ENCODE measurements at places on chromosomes 2 and 18.

DNA sequence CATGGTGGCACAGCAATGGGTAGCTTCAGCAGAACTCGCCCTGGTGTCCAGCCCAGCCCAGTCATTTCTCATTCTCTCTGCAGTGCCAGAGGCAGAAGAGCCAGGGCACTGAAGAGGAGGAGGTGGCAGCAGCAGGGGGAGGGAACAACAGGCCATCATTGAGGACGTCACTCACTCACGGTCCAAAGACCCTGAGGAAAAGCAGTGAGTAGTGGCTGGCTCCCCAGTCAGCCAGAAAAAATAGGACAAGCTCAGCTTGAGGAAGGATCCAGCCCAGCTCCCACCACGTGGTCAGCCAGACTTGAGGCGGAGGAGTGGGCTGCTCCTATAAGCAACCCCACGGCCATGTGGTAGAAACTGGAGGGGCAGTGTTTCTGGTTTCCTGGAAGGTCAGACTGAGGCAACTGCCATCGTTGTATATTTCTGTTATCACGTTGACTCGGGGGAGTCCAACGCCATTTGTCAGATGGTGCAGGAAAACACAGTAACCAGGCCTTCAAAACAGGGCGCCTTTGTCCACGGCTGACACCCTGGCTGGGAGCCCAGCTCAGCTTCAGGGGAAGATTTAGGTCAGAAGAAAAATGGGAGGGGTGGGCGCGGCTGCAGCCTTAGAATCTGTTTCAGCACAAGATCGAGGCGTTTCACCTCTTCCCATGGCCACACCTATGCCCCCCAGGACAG is 19.0 kb upstream of the TMEM247 start:
- DNase-seq, result no peak

DNA sequence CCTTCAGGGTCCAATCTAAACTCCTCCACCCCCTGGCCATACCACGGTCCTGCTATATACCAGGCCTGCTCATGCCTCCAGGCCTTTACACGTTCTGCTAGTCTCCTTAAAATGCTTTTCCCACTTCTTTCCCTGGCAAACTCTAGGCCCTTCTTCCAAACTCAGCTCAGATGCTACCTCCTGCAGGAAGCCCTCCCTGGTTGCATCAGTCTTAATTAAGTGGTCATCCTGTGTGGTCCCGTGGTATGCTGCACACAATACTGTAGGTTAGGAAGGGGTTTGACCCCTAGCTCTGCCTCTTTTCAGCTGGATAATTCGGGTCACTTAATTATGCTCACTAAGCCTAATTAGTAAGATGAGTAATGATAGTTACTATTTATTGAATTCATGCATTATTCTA is 85.9 kb upstream of the SP3 start:
- DNase-seq, result no peak

DNA sequence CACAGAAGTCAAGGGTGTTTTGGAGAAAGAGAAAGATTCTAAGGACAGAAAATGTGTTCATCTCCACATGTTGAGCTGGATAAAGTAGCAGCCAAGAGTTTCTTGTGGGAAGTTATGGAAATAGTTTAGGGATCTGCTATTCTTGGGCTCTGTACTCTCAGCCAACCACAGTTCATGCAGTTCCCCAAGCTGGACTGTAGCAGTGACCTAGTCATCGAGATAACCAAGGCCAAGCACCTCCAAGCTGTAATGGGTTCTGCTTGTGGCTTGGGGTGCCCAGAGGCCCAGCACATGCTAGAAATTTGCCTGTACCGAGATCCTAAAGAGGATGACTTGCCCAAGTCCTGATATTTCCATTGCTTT is 91.9 kb upstream of the RASGRP3 start:
- no peak for DNase-seq

DNA sequence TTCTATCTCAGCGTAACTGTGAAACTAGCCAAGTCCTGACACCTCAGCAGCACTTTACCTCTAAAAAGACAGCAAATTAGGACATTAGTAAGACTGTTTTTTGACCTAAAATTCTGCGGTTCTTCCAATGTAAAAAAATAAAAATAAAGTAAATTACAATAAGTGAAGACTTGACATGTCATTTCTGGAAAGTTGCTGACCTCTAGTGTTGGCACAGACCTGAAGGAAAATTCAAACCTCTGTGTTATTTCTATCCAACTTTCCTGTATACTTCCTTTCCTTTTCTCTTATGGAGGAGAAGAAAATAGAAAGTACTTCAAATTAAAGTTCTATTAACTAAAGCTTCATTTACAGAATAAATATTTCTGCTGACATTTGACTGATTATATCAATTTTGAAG is 110.6 kb downstream of the TMEM182 start:
- DNase-seq, result no peak

DNA sequence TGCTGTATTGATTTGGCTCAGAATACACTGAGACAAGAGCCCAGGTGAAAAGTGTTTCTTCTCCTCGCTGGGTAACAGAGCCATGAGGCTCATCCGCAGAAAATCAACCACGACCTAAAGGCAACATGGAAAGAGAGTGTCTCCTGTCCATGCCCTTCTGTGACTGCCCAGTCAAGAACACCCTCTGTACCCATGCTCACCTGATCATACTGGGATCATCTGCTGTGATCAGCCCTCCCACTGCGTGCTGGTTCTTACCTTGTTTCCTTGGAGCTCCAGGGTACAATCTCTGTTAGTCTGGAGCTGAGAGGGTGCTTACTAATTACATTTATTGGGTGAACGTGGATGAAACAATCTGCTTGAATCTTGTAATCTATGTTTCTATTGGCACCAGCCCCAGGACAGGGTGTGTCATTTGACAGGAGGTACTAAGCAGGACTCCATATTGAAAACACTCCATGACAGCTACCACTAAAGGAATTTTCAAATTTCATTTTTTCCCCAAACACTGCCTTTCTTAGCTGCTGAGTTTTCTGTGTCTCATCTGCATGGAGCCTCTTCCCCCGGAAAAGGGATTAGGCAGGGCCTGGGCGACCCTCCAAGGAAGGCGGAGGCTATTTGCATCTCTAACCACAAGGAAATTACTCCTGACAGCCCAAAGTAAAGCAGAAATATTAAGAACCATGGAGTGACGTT is 39.7 kb upstream of the GRP start:
- no peak for DNase-seq

DNA sequence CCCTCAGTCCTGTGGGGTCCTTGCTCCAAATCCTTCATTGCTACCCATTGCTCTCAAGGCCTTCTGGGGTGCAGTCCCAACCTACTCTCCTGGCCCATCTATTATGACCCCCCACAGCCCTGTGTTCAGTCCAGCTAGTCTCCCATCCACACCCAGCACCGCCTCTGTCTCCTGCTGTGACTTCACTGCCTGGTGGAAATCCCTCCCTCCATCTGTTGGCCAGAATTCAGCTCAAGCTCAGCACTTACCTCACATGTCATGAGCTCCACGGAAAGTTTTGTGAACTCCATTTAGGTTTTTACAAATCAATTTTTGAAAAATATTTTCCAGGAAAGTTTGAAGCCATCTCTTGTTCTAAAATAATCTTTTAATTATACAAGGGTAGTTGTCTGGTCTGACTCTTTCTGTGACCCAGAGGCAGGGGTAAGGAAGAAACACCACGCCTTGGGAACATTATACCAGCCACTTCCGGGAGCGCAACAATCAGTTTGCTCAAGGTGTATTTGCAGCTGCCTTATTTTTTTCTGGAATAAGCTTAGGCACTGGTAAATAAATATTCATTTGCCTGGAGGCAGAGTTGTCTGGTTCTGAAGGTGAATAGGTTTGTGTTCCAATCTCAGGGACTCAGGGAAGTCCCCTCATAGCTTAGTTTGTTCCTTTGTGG is 110.8 kb downstream of the VIT start:
- no peak for DNase-seq

- no peak for DNase-seq
Observed at GRCh38 chr18:40313030-40313642, 1641.9 kb upstream of the PIK3C3 start.

DNA sequence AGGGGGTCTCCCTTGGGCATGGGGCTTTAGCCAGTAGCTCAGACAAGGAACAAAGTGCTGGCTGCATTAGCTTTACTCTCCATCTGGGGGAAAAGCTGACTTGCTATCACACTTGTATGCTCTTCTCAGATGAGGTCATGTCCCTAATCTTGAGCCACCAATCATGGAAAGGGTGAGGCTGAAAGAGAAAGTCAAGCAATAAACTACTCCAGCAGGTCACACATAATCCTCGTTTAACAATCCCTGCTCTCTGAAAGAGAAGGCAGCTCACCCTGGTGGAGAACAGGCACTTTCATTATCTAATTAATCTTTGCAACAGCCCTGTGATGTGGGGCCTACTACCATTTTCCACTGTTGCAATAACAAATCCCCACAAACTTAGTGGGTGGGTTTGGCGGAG is 129.7 kb upstream of the CAPN13 start:
- DNase-seq, result no peak

GRCh38 chr2:109064660-109065390 is 64.2 kb upstream of the SH3RF3 start:
- no peak for DNase-seq

DNA sequence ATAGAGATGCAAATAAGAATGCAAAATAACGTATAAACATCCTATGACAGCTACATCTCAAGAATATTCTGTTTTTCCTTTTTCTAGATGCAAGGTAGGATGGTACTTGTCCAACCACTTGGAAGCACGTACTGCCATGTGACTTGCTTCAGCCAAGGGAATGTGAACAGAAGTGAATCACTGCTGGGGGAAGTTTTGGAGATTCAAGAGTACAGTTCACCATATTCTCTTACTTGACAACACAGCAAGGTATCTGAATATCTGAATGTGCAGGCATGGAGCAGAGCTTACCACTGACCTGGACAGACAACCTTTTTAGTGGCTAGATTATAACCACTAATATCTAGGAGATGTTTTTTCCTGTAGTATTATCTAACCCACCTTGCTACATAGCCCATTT is 53.0 kb downstream of the TRIP12 start:
- no peak for DNase-seq

GRCh38 chr2:25885933-25886332 is 7.6 kb upstream of the ASXL2 start:
- DNase-seq, result peak; percentile 43

DNA sequence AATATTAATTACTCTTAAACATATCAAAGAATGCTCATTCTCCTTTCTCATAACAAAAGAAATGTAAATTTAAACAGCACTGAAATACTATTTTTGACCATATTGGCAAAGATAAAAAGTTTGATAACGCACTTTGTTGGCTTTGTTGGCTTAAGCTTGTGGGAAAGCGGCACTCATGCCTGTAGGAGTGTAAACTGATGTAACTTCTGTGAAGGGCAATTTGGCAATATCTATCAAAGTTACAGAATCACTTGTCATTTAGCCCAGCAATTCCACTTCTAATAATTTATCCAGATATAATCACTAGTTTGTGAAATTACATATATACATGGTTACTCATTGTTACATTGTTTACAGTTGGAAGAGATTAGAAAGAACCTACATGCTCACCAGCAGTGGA is 311.8 kb upstream of the STON1 start:
- no peak for DNase-seq

DNA sequence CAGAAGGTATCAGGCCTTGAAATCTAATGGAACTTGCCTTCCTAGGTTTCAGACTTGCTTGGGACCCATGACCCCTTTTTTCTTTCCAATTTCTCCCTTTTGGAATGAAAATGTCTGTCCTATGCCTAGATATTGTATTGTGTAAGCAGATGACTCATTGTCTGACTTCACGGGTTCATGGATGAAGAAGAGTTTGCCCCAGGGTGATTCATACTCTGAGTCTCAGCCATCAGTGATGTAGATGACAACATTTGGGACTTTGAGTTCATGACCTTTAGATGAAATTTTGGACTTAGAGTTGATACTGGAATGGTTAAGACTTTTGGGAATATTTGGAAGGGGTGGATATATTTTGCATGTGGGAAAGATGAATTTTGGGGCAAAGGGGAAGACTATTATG is 11.2 kb upstream of the SCYGR5 start:
- peak; percentile 86 for DNase-seq

DNA sequence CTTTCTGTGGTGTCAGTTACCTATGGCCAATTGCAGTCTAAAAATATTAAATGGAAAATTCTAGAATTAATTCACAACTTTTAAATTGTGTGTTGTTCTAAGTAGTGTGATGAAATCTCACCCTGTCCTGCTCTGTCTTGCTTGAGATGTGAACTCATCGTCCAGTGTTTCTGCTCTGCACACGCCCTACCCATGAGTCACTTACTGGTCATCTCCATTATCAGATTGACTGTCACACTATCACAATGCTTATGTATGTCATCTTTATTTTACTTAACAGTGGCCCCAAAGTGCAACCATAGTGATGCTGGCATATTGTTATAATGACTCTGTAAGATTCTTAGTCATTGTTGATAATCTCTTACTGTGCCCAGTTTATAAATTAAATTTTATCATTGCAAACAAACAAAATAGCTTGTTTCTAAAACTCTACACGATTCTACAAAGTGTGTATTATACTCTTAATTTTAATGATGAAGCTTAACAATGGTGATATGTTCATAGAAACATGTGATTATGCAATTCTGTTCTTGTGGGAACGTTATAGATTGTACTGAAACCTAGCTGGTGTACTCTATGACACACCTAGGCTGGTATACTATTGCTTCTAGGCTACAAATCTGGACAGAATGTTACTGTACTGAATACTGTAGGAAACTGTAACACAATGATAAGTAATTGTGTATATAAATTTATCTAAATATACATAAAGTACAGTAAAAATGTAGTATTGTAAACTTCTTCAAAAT is 1086.8 kb upstream of the PIK3C3 start:
- peak; percentile 15 for DNase-seq

DNA sequence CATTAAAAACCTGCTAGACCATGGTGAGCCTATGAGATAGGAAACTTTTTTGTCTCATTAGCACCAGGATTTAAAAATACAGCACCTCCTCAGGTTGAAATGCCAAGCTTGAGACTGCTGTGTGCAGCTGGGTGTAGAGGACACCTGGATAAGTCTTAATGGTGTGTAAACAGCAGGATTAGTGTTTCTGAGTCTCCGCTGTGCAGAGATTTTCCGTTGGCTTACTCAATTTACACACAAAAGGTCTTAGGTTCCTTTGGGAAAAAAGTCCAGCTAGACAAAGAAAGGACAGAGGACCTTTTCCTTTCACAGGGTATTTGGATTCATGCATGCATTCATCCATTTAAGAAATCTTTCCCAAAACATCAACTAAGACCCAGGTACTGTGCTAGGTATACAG is 168.1 kb downstream of the NRXN1 start:
- DNase-seq, result no peak

- DNase-seq, result peak; percentile 17
Observed at GRCh38 chr2:68565858-68566257, 77.5 kb upstream of the PROKR1 start.

DNA sequence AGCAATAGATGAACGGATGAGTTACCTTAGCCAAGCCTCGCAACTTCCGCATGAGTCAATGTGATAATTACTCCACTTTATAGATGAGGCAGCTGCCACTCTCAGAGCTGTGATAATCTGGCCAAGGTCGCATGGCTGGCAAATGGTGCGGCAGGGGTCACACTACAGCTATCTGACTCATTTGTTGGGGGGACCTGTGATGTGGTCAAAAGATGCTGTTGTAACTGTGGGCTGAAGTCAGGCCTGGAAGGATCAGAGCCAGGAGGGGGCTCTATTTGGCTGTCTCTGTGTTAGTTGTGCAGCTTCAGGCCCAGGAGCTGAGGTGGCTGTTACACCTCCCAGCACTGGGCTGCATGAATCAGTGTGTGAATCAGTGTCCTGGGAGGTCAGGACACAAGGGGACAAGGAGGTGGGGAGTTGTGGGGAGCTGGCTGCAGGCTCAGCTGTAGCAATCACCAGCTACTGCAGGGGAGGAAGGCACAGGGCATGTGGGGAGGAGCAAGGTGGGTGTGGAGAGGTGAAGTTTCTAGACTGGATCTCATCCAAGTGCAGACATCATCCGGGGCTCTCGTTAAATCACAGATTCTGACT is 33.1 kb downstream of the NGEF start:
- DNase-seq, result peak; percentile 79

All from HTR-8/SVneo (cell line).